Panc1 (cell line): ENCODE measurements at places on chromosomes 12 and 14. TPM values are rescaled to one million over a fixed set of nuclear protein-coding genes. Genes with fewer than 3 reads are reported as not detected.

- DNase-seq = no peak
Observed at GRCh38 chr12:38934078-38934584, 28.7 kb upstream of the CPNE8 start.

- no peak for DNase-seq
Observed at GRCh38 chr14:27305441-27305945, 707.7 kb upstream of the NOVA1 start.

DNA sequence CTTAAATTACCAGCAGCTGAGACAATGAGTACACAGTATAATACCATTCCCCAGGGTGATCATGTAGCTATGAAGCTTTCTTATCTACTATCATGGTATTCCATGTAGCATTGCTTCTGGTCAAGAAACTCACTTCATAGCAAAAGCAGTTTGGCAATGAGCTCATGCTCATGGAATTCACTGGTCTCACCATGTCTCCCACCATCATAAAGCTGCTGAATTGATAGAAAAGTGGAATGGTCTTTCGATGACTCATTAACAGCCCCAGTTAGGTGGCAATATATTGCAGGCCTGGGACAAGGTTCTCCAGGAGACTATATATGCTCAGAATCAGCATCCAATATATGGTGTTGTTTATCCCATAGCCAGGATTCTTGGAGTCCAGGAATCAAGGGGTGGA is 553.7 kb downstream of the FOXG1 start:
- no peak for DNase-seq

Gene JAG2
- total RNA-seq = 43.7 TPM
